NT2/D1 (cell line): ENCODE measurements at places on chromosomes 6 and 20.

DNA sequence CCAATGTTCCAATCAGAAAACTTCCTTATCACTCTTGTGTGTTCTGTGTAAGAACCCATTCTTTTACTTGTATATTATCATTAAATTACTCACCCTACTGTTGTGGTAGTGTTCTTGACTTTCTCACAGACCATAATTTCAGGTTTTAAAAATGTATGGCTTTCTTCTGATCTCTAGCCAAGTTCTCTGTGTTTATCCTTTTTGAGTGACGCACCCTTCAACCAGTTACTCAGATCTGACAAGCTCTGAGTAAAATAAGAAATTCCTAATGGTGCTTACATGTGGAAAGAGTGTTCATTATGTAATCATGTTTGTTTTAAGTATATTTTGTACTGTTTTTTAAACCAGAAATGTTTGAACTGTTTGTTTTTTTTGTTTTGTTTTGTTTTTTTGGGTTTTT lies 11.0 kb downstream of the TBPL1 start:
- no peak for DNase-seq

- no peak for DNase-seq
Measured at GRCh38 chr6:116986819-116987218, 109.8 kb downstream of the RFX6 start.

DNA sequence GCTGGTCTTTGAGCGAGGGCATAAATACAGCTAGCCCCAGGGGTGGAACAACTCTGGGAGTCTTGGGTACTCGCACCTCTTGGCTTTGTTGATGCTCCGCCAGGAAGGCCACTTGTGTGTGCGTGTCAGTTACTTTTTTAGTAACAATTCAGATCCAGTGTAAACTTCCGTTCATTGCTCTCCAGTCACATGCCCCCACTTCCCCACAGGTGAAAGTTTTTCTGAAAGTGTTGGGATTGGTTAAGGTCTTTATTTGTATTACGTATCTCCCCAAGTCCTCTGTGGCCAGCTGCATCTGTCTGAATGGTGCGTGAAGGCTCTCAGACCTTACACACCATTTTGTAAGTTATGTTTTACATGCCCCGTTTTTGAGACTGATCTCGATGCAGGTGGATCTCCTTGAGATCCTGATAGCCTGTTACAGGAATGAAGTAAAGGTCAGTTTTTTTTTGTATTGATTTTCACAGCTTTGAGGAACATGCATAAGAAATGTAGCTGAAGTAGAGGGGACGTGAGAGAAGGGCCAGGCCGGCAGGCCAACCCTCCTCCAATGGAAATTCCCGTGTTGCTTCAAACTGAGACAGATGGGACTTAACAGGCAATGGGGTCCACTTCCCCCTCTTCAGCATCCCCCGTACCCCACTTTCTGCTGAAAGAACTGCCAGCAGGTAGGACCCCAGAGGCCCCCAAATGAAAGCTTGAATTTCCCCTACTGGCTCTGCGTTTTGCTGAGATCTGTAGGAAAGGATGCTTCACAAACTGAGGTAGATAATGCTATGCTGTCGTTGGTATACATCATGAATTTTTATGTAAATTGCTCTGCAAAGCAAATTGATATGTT lies 19.2 kb downstream of the IRF4 start:
- no peak for DNase-seq

GRCh38 chr20:43840382-43841070 lies 74.1 kb upstream of the TOX2 start:
- peak; percentile 32 for DNase-seq

DNA sequence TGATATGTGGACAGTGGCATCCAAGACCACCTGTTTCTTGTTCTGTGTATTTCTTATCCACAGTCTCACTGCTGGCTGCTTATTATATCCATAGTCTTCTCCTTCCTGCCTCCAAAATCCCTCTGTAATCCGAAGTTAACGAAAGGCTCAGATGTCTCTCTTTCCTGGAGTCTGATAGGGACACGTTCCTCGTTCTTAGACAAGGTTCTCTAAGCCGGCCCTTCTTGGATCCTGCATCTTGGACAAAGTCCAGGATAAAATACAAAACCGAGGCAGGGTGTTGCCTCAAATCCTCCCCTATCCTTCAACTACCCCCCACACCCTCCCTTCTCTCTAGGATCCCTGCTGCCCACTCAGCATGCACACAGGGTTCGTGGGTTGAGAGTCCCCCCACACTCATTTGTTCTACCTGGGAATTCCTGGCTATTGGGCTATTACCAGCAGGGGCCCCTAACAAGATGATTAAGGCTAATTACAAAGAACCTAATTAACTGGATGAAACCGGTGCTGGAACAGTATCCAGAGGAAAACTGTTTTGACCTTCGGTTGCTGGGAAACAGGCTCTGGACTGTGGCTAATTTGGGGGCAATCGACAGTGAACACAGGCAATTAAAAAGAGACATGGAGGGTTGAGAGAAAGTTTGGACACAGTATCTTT lies 32.7 kb upstream of the MRPS10 start:
- no peak for DNase-seq

GRCh38 chr20:62118113-62119043 lies 3.9 kb upstream of the LSM14B start:
- no peak for DNase-seq

DNA sequence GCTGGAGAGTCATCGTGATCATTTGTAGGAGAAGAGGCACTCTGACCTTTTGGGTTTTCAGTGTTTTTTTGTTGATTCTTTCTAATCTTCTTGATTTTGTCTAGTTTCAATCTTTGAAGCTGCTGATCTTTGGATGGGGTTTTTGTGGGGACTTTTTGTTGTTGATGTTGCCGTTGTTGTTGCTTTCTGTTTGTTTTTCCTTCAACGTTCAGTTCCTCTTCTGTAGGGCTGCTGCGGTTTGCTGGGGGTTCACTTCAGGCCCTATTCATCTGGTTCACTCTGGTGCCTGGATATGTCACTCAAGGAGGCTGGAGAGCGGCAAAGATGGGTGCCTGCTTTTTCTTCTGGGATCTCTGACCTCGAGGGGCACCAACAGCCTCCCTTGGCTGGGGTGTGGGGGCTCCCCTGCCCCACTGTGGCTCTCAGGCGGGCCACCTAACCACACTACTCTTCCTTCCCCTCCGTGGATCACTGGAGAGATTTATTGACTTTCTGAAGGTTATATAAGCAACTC lies 21.5 kb upstream of the TMEM244 start:
- DNase-seq = no peak

DNA sequence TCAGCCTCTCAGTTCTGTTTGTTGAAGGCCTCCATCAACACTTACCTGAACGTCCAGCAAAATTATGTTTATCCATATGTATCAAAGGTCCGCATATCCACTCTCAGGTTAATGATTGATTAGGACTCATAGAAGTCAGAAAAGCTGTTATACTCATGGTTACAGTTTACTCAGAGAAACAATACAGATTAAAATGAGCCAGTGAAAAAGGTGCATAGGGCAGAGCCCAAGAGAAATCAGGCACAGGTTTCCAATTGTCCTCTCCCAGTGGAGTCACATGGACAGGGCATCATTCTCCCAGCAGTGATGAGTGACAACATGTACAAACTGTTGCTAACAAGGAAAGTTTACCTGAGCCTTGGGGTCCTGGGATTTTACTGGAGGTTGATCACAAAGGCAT lies 36.2 kb downstream of the THEMIS start:
- no peak for DNase-seq

DNA sequence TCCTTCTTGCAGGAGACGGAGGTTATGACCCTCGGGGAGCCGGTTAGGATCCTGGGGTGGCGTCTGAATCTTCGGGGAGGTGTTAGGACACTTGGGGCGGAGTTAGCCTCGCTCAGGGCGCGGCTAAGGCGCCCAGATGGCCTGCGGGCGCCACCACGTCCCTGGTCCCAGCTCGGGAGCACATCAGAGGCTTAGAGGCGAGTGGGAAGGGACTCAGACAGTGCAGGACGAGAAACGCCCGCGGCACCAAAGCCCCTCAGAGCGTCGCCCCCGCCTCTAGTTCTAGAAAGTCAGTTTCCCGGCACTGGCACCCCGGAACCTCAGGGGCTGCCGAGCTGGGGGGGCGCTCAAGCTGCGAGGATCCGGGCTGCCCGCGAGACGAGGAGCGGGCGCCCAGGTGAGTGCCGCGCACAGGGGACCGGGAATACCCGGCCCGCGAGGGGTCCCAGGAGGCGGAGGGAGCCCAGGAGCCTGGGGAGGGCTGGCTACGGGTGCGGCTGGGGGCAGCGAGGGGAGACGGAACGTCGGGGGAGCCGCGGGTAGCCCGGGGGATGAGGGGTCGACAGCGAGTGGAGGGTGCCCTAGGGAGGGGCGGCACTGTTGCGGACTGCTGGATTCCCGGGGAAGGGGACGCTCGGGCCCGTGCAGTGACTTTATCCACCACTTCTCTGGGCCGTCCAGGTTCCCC lies at the start of gene HCK:
Gene HCK, plus strand, starts transcription at position 153 of the 688 bp plus-strand sequence.
- no peak for DNase-seq

DNA sequence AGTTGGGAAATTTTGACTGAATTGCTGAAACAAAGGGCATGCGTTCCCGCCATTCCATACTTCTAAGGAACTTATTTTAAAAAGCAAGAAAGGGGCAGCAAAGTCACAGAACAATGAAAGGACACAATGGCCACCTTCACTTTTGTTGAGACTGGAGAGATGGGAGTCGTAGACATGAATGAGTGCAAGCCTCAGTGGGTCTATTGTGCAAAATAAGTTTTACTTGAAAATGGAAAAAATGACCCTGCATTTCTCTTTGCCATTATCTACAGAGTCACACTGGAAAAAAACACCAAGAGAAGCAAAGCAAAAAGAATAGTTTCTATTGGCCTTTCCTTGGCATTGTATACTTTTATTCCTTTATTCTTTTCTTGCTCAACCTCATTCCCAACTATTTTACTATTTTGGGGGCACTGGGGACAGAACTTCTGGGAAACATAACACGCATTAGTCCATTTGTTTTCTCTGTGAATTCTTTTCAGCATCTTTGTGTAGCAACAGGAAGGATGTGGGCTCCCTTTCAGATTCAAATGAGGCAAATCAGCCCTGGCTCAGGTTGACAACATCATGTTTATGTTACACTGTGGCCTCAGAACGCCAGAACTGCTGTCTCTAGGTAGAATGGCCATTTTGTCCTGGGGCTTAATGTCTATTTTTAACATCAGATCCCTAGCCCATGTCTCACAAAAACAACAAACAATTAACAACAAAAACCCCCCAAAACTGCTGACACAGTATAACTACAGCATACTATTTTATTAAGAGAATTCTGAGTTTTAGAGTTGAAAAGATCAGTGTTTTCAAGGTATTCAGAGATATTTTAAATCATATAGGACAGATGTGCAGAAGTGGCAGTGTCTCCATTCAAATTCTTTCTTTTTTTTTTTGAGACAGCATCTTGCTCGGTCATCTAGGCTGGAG lies 122.2 kb downstream of the FYN start:
- peak; percentile 80 for DNase-seq

DNA sequence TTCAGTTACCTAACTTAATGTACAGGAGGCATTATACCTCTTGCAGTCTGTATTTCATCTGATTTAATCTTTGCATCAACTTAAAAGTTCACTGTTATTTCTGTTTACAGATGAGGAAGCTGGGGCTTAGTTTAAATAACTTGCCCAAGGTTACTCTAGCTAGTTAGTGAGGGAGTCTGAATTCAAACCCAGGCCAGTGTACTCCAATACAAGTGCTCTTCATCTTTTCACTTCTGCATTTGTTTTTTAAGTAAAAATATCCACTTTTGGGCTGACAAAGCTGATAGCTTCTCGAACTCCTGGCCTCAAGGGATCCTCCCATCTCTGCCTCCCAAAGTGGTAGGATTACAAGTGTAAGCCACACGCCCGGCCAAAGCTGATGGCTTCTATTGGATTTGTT lies 23.6 kb downstream of the RREB1 start:
- DNase-seq = no peak

GRCh38 chr20:51419646-51420045 lies 122.9 kb downstream of the NFATC2 start:
- DNase-seq = no peak

DNA sequence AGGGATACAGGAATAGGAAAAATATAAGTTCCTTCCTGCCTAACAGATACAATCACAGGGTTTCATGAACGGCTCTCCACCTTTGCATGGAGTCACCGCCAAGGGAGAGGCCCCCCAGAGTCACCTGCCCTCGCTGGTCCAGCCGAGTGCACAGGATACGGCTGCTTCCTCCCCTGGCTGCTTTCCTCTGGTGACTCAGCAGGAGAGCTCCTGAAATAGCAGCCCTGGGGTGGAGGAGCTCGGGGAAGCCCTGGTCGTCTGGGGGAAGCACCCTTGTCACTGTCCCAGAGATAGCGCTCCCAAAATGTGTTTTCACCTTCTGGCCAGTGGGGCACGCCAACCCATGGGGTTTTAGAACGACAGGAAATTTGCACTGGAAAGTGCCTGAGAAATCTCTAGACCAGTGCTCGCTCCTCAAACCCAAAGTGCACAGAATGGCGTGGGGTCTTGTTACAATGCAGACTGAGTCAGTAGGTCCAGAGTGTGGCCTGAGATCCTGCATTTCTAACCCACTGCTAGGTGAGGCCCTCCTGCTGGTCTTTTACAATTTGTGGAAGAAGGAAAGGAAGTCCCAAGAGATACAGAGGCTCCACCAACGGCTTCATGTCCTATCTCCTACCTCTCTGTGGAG lies 35.9 kb upstream of the FAM50B start:
- no peak for DNase-seq

- DNase-seq = no peak
Measured at GRCh38 chr6:80094017-80094416, 12.5 kb upstream of the BCKDHB start.

DNA sequence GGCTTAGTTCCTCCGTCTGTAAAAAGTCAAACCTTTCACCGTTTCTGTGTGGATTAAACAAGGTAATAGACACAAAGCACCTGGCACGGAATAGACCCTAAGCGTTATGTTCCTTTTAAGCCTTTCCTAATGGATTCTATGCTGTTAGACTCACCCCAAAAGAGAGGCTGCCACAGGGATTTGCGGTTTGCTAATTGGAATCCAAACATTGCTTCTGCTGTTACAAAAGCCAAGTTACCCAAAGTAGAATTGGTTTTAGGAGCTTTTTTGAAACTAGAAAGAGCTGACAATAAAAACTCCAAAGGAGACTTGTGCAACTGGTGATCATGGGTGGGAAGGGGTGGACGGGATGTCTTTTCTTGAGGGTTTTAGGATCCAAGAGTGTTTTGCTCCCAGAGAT lies 178.0 kb downstream of the BMP7 start:
- no peak for DNase-seq

DNA sequence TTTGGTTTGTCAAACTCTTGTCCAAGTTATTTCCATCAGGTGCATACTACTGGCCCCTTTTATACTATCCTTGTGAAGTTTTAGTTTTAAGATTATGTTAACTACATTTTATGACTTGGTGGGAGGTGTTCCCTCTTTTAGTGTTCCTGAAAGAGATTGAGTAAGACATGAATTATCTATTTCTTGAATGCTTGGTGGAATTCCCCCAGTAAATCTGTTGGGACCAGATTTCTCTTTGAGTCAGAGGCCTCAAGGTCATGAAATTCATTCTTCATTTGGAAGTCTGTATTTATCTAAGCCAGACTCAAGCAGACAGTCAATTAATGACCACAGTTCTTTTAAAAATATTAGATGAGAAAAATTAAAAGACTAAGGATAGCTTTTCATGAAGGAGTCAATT lies 81.3 kb downstream of the MOXD1 start:
- no peak for DNase-seq

- DNase-seq = no peak
Measured at GRCh38 chr6:99334526-99335127, 14.8 kb downstream of the FAXC start.
